Endothelial cell (in vitro differentiated cells): ENCODE measurements at places on chromosomes 3 and 15. TPM values are rescaled to one million over a fixed set of nuclear protein-coding genes. Genes with fewer than 3 reads are reported as not detected.

CTXN2 gene
- 0.18 TPM for total RNA-seq

MAP6D1 gene
- total RNA-seq: 0.90 TPM

ISG20 gene
- 6.6 TPM for total RNA-seq

DNA sequence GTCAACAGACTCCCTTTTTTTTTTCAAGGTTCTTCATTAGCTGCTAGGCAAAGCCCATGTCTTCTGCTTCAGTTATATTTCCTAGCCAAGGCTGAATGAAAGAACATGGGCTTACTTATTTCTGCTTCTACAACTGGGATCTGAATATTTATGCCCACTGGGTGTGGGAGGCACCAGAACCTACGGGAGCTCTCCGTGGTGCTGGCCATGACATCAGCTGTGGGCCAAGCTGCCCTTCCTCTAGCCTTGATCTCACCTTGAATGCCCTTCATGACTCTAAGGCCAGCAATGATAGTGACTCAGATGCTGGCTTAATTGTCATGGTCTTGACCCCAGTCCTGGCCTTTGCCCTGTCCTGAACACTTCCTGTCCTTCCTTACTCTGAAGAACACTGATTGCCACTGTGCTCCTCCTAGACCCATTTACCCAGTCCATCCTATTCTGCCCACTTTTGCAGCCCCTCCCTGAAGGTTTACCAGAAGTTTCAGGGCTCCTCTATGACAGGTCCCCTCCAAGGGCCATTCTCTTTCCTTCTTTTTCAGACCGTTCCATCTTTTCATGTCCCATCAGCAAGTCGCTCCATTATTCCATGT, 32.8 kb upstream of the PRR20G start:
- H3K4me3 ChIP-seq: no peak overlapping the region
- H3K36me3 ChIP-seq: peaks cover 10% of the 10 kb centered on the region
- H3K27ac ChIP-seq: no peak overlapping the region

DNA sequence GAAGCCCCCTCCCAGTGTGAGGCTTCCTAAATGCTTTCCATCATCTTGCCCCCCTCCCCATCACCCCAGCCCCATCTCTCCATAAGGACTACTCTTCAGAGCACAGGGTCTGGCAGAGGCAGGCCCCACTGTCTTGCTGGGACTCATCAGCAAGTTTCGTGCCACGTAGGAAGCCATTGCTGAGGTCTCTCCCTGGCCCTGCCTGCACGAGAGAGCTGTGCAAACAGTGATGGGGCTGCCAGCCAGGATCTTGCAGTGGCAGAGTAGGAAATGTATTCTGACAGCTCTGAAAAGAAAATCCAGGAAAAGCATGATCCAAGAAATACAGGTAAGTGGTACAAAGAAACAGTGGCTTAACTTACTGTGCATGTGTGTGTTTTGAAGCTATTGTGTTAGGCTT, 22.6 kb downstream of the ISL2 start:
- H3K27ac ChIP-seq: no peak overlapping the region
- H3K4me1 ChIP-seq: no peaks in the 10 kb centered on the region

DNA sequence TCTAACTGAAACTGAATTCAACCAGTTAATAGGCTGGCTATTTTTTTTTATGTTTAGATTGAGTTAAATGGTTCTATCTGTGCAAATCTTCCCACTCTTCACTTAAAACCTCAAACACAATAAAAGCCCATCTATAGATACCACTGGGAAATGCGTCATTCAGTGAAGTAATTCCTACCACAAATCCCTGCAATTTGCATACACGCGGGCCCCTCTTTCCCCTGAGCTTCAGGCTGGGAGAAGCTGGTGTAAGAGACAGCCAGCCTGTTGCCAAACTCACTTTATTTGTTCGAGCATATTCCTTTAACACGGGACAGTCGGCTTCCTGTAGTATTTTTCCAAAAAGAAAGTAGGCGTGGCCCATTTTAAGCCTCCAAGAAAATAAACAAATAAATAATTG, 26.0 kb upstream of the MCTP2 start:
- peaks cover 1% of the 10 kb centered on the region for H3K27me3 ChIP-seq
- no peak for DNase-seq
- no peaks in the 10 kb centered on the region for H3K36me3 ChIP-seq
- no peak overlapping the region for H3K4me3 ChIP-seq

DNA sequence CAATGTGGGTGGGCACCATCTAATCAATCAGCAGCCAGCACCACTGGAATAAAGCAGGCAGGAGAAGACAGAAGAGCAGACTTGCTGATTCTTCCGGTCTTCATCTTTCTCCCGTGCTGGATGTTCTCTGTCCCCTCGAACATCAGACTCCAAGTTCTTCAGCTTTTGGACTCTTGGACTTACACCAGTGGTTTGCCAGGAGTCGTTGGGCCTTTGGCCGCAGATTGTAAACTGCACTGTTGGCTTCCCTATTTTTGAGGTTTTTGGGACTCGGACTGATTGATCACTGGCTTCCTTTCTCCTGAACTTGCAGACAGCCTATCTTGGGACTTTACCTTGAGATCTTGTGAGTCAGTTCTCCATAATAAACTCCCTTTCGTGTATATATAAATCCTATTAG, 292.8 kb downstream of the BCHE start:
- no peak overlapping the region for H3K27ac ChIP-seq
- H3K36me3 ChIP-seq: no peaks in the 10 kb centered on the region
- no peak for DNase-seq
- H3K4me1 ChIP-seq: no peaks in the 10 kb centered on the region
- H3K4me3 ChIP-seq: no peak overlapping the region

- no peak overlapping the region for H3K4me3 ChIP-seq
- no peaks in the 10 kb centered on the region for H3K36me3 ChIP-seq
- no peaks in the 10 kb centered on the region for H3K4me1 ChIP-seq
- no peaks in the 10 kb centered on the region for H3K27me3 ChIP-seq
- DNase-seq: no peak
Observed at GRCh38 chr3:46489875-46490274, 7.9 kb upstream of the RTP3 start.

- H3K4me1 ChIP-seq: no peaks in the 10 kb centered on the region
- H3K27me3 ChIP-seq: peaks cover 1% of the 10 kb centered on the region
- DNase-seq: no peak
- no peak overlapping the region for H3K27ac ChIP-seq
- no peak overlapping the region for H3K4me3 ChIP-seq
Observed at GRCh38 chr3:126433105-126433430, 38.4 kb downstream of the CFAP100 start.

DNA sequence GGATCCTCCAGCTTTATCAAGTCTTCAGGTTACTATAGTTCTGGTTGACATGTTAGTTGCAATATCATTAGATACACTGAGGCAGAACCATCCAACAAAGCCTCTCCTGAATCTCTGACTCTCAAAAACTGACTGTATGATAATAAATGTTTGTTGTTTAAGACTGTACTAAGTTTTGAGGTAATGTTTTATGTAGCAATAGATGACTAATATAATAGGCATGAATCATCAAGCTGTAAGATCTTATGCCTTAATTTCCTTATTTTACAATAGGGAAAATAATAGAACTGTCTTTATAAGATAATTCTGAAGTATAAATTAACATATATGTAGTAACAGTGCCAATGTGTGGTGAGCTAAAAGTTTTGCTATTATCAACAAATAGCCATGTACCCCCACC, 88.9 kb upstream of the TBC1D5 start:
- H3K4me3 ChIP-seq: no peak overlapping the region
- DNase-seq: no peak
- no peak overlapping the region for H3K27ac ChIP-seq

DNA sequence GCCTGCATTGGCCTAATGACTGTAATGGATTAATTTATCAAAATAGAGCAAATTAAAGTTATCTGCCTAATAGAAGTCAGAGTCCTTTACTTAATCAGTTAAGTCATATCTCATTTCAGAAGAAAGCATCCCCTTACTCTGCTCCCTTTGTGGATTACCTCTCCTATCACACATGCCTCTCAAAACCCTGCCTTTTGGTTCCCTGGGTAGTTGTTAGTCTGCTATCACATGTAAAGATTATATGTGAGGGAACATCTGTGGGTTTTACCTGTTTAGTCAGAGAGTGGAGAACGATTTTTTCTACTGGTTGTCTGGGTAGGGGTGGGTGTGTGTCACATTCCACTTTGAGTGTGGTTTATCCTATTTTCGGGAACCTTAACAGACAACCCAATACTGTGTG, 16.4 kb downstream of the UBE2E2 start:
- no peaks in the 10 kb centered on the region for H3K27me3 ChIP-seq
- H3K4me1 ChIP-seq: no peaks in the 10 kb centered on the region
- H3K4me3 ChIP-seq: no peak overlapping the region

GRCh38 chr3:61961900-61962299, 400.5 kb downstream of the PTPRG start:
- DNase-seq: no peak
- H3K27me3 ChIP-seq: no peaks in the 10 kb centered on the region
- H3K36me3 ChIP-seq: no peaks in the 10 kb centered on the region
- H3K4me1 ChIP-seq: peaks cover 6% of the 10 kb centered on the region
- H3K4me3 ChIP-seq: no peak overlapping the region

GRCh38 chr15:63042877-63043334, 359 bp downstream of the TPM1 start:
- peak overlapping the region; percentile 92 for H3K4me3 ChIP-seq
- peaks cover 30% of the 10 kb centered on the region for H3K27me3 ChIP-seq
- DNase-seq: no peak
- H3K27ac ChIP-seq: no peak overlapping the region

GRCh38 chr3:126649556-126650092, 5.3 kb downstream of the TXNRD3 start:
- no peaks in the 10 kb centered on the region for H3K36me3 ChIP-seq
- no peak overlapping the region for H3K27ac ChIP-seq
- no peak overlapping the region for H3K4me3 ChIP-seq
- DNase-seq: no peak

DNA sequence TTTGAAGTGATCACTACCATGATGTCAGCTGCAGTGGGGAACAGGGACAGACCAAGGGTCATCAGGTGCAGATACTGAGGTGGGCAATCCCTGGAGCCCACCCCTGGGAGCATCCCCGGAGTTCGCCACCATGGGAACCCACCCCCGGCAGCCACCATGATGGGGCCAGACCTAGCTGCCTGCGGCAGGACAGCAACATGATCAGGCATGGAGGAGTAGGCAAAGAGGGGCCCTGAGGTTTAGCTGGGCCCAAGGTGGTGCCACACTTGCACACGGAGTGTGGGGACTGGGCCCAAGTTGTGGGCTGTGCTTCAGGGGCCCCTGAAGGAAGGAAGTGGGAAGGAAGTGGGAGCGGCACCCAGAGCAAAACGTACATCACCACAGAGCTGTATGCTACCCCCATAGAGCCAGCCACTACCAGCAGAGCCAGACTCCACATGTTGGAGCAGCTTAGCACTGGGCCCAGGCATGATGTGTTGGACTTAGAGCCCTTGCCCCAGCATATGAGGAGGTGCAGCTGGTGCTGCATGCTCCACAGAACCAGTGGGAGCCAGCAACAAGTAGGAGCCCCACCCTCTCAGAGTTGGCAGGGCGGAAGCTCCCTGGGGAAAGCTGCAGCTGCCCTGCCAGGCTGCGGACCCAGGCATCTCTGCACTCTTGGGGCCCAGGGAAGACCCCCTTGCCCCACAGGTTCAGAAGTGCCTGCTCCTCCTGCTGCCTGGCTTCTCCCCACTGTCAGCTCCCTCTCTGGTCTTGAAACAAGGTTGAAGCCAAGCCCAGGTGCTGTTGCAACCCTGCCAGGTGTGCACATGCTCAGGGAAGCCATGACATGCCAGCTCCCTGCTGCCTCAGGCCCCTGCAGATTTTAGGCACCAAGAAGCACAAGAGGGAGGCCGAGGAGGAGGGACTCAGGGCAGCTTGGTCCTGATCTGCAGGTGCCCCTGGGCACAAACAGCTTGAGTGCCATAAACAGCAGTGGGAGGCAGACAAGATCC, 515.3 kb downstream of the ZBBX start:
- DNase-seq: no peak
- H3K27ac ChIP-seq: no peak overlapping the region
- H3K4me3 ChIP-seq: no peak overlapping the region
- no peaks in the 10 kb centered on the region for H3K36me3 ChIP-seq
- H3K4me1 ChIP-seq: no peaks in the 10 kb centered on the region

DNA sequence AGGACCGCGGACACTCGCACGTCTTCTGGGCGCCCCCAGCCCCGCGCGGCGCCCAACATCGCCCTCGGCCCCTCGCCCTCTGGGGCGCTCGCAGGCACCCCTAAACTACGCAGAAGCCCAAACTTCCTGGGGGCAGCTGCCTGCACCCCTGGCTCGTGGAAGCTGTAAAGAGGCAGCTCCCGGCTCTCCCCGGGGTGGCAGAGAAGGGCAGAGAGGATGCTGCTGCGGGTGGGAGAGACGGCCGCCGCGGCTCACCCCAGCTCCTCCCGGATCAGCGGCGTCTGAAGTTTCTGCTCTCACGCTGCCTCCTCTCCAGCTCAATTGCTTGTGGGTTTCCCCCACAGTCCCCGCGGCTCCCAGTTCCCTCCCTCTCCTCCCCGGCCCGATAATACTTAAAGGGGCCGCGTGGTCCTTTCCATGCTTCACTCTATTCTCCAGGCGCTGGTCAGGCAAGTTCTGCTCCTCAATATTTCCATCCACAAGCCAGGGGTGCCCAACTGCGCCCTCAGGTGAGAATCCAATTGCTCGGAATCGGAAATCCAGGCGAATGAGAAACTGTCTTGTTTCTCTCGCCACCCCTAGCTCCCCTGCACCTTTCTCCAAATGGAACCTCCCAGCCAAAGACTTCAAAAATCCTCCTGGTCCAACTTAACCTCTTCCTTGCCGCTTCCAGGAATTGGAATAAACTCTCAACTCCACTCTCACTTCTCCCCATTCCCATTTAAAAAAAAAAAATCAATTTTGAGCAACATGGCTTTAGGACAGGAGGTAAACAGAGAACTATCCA, 748.5 kb downstream of the ROBO1 start:
- DNase-seq: peak; percentile 70
- H3K27me3 ChIP-seq: peaks cover 7% of the 10 kb centered on the region
- peak overlapping the region; percentile 99 for H3K27ac ChIP-seq
- peaks cover 5% of the 10 kb centered on the region for H3K36me3 ChIP-seq

GRCh38 chr3:169818316-169818715, 5.6 kb upstream of the LRRC34 start:
- H3K36me3 ChIP-seq: peaks cover 11% of the 10 kb centered on the region
- H3K27me3 ChIP-seq: peaks cover 3% of the 10 kb centered on the region
- no peak for DNase-seq
- no peak overlapping the region for H3K4me3 ChIP-seq
- peaks cover 9% of the 10 kb centered on the region for H3K4me1 ChIP-seq

DNA sequence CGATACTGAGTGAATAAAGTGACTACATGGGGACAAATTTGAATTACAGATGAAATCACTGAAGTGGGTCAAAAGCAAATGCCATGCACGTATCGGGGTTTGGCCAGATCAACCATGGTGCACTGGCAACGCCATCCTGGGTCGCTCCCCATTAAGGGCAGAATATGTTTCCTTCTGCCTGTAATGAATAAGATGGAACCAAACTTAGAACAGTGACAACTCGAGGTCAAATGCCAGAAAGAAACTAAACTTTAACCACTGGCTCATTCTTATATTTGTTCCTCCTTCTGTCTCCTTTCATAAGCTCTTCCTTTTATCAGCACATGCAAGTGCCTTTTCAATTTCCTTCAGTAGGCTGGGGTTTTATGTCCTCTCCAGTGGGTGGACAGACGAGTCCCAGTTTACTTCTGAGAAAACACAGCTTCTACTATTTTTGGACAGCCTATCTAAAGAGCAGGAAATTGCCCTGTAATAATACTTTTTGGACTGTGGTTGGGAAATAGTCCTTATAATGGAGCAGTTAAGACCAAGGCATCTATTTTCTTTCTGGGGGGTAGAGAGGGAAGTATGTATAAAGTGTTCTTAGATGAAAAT, 61.4 kb downstream of the WHAMM start:
- H3K4me1 ChIP-seq: no peaks in the 10 kb centered on the region
- H3K36me3 ChIP-seq: no peaks in the 10 kb centered on the region
- DNase-seq: no peak
- peaks cover 3% of the 10 kb centered on the region for H3K27me3 ChIP-seq
- H3K4me3 ChIP-seq: no peak overlapping the region
